Mesothelial cell of epicardium (in vitro differentiated cells): ENCODE measurements at places on chromosomes 5 and 9.

- no peaks in the 10 kb centered on the region for H3K36me3 ChIP-seq
- no peaks in the 10 kb centered on the region for H3K27me3 ChIP-seq
- DNase-seq, result no peak
- H3K4me3 ChIP-seq, result no peak overlapping the region
These were observed 75.7 kb downstream of the TUSC1 start for GRCh38 chr9:25602400-25603044.

DNA sequence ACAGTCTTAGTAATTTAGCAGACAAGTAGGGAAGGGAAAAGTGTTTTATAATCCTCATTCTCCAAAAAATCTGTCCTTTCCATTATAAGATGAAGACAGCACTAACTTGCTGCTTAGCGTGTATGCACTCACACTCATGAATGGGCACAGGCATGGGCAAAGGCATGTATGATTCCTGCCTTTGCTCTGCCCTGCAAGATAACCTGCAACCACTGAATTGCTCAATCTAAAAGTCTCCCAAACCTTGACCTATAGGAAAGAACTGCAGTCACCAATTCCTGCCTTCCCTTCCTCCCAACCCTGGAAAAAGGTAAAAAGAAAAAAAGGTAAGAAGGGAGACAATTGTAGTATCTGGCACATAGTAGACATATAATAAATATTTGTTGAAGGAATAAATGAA, 40.8 kb downstream of the ELL2 start:
- H3K36me3 ChIP-seq, result no peaks in the 10 kb centered on the region
- H3K27me3 ChIP-seq, result no peaks in the 10 kb centered on the region
- H3K27ac ChIP-seq, result no peak overlapping the region
- no peak for DNase-seq

DNA sequence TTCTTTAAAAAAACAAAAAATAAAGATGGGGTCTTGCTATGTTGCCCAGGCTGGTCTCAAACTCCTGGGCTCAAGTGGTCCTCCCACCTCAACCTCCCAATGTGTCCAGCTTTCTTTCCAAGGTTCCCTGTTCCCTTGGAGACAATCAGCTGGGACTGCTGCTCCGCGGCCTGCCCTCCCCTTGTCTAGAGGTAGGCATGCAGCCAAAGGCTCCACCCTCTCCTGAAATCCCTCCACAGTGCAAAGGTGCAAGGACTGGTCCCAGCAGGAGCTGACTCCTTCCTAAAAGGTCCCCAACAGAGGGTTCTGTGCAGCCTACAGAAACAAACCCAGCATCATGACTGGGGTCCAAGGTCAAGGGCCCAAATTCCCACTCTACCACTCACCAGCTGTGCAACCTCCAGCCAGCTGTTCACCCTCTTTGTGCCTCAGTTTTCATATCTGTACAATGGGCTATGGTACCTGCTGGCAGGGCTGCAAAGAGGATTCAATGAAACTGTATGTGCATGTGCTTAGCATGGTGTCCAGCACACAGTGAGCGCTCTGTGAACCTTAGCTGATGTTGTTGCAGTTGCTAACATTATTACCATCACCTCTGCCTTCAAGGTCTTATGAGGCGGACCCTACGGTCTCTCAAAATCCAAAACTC, 47.5 kb downstream of the BARX1 start:
- H3K36me3 ChIP-seq, result no peaks in the 10 kb centered on the region
- peaks cover 21% of the 10 kb centered on the region for H3K4me1 ChIP-seq
- DNase-seq, result no peak
- H3K4me3 ChIP-seq, result no peak overlapping the region
- no peak overlapping the region for H3K27ac ChIP-seq

DNA sequence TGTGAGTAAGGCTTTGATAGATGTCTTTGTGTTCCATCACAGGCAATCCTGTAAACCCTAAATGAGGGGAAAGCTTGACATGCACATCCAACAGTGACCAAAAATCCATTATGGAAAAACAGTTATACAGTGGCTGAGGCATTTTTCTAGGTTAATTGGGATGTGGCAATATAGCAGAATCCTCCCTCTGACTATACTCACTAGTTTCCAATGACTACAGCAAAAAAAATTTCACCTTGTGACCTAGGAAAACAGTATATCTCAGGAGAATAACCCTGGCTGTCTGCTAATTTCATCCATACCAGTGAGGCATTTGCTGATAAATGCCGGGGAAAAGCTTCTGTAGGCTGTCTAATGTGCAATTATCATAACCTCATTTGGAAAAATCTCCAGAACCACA, 49.9 kb upstream of the SNCAIP start:
- H3K27me3 ChIP-seq, result no peaks in the 10 kb centered on the region
- H3K4me1 ChIP-seq, result peaks cover 40% of the 10 kb centered on the region
- DNase-seq, result no peak
- H3K36me3 ChIP-seq, result peaks cover 8% of the 10 kb centered on the region
- no peak overlapping the region for H3K4me3 ChIP-seq

DNA sequence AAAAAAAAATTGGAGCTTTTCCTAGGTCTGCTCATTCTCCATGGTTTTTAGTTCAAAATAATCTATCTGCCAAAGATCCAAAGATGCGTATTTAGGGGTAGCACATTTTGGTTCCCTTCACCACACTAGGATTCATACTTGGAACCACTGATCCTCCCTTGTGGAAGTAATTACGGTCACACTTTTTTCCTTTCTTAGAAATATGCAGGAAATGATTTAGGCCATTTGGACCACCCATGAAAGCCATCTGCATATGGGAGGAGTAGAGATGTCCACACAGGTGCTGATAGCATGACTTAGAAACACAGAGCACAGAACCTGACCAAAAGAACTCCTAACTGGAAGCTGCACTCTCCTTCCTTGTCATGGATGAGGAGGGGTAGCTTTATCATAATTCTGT, 105.9 kb upstream of the RAI14 start:
- no peak overlapping the region for H3K27ac ChIP-seq
- no peaks in the 10 kb centered on the region for H3K27me3 ChIP-seq
- DNase-seq, result no peak
- peaks cover 8% of the 10 kb centered on the region for H3K36me3 ChIP-seq
- H3K4me3 ChIP-seq, result no peak overlapping the region

DNA sequence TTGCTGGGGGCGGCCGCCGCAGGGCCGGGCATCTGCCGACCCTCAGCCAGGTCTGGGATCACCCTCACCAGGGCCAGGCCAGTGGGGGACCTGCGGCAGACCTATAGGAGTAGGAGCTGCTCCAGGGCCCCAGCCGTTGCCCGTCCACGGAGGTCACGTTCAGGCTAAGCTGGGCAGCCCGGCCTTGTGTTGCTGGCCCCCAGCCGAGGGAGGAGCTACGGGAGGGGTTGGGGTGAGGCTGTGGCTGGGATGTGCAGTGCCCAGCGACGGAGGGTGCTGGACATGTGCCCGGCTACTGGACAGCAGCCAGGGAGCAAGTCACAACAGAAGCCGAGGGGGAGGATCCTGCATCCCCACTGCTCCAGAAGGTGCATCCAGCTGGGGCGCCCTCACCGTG, 39.6 kb upstream of the SLC6A19 start:
- H3K4me3 ChIP-seq, result no peak overlapping the region
- peaks cover 59% of the 10 kb centered on the region for H3K27me3 ChIP-seq
- H3K36me3 ChIP-seq, result no peaks in the 10 kb centered on the region
- H3K4me1 ChIP-seq, result no peaks in the 10 kb centered on the region

DNA sequence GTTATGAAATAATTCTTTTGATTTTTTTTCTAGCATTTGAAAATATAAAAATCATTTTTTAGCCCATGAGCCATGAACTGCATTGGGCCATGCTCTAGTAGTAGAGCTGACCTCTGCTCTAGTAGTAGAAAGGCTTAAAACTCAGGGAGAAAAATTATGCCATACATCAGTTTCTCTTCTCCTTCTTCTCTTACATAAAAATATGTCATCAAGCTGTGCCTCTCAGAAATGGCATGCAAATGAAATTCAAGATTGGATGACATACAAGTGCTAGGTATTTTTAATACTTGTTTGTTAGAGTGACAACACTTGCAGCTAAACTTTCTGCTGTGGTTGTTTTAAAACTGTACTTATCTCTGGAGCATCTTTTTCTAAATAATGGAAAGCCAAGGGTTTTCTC, 42.1 kb upstream of the TMOD1 start:
- no peaks in the 10 kb centered on the region for H3K4me1 ChIP-seq
- peaks cover 2% of the 10 kb centered on the region for H3K27me3 ChIP-seq
- H3K36me3 ChIP-seq, result peaks cover 9% of the 10 kb centered on the region

- H3K27ac ChIP-seq, result no peak overlapping the region
- no peak for DNase-seq
- H3K27me3 ChIP-seq, result peaks cover 12% of the 10 kb centered on the region
These were observed 7.9 kb upstream of the AMBP start for GRCh38 chr9:114086009-114086408.

DNA sequence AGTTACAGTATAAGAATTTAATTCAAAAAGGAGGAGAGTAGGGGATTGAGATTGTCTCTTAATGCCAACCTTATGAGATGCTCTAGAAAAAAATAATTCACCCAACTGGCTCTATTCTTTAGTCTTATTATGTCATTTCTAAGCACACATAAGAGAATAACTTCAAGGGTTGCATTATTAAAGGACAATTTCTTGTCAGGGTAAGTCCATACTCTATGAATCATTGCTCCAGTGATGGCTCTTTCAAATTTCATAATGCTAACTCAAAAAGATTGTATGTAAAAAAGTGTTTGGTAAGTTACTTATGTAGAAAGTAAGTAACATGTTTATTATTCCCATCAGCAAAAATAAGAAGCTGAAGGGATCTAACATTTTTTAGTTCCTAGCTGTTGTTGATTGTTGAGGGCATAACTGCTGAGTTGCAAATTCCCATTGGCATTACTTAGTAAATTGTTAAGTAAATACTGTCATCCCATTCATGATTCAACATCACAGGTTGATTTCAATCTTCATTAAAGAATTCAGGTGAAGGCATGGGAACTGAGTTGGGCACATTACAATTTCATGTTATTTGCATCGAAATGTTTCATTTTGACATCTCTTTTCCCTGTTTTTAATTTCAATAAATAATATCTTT, 28.6 kb downstream of the ALDH1A1 start:
- H3K4me1 ChIP-seq, result no peaks in the 10 kb centered on the region
- H3K27ac ChIP-seq, result no peak overlapping the region
- no peak overlapping the region for H3K4me3 ChIP-seq

DNA sequence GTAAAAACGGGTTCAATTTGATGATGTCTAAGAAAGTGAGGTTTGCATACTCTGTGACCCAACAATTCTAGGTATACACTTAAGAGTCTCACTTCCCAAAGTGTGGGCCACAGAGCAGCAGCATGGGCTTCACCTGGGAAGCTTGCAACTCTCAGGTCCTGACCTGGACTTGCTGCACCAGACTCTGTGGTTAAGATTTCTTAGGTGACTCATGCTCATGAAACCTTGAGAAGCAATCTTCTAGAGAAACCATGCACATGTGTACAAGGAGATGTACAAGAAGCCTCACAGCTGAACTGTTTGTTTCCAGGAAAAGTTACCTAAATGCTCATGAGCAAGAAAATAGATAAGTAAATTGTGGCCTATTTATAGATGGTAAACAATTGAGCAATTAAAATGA, 30.0 kb downstream of the DNAJC21 start:
- H3K36me3 ChIP-seq, result peaks cover 14% of the 10 kb centered on the region
- H3K4me1 ChIP-seq, result no peaks in the 10 kb centered on the region
- no peaks in the 10 kb centered on the region for H3K27me3 ChIP-seq
- no peak overlapping the region for H3K4me3 ChIP-seq
- no peak overlapping the region for H3K27ac ChIP-seq
